Right atrium auricular region (tissue), 2 donors: ENCODE measurements at places on chromosomes 7 and 10.
A peak's percentile ranks its signal among the peaks of the same experiment; 100 is the strongest.

DNA sequence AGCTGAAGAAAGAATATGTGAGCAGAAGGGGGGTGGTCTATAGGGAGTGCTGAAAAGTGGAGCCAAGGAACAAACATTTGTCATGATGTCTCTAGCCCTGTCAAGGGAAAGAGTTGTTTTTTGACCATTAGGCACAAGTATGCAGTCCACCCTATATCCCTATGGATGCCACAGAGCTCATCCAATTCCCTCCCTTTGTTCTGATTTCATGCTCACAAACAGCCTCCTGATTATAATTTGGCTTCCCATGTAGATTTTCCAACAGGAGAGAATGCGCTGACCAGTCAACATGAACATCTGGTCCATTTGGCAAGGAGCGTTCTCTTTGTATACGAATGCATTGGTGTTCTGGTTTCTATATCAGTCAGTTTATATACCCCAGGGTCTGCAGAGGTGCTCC, 12.1 kb upstream of the CEP41 start:
- no peak overlapping the region for H3K27ac ChIP-seq
- H3K36me3 ChIP-seq: no peaks in the 10 kb centered on the region
- no peak for DNase-seq

GRCh38 chr10:119782981-119783664, 57.3 kb downstream of the INPP5F start:
- peaks cover 7% of the 10 kb centered on the region for H3K4me1 ChIP-seq
- no peaks in the 10 kb centered on the region for H3K36me3 ChIP-seq
- DNase-seq: no peak
- H3K4me3 ChIP-seq: no peak overlapping the region
- H3K27ac ChIP-seq: no peak overlapping the region

GRCh38 chr7:29839921-29840320, 33.6 kb downstream of the WIPF3 start:
- H3K4me3 ChIP-seq: no peak overlapping the region
- H3K4me1 ChIP-seq: no peaks in the 10 kb centered on the region
- no peak overlapping the region for H3K27ac ChIP-seq
- H3K27me3 ChIP-seq: no peaks in the 10 kb centered on the region
- DNase-seq: no peak

DNA sequence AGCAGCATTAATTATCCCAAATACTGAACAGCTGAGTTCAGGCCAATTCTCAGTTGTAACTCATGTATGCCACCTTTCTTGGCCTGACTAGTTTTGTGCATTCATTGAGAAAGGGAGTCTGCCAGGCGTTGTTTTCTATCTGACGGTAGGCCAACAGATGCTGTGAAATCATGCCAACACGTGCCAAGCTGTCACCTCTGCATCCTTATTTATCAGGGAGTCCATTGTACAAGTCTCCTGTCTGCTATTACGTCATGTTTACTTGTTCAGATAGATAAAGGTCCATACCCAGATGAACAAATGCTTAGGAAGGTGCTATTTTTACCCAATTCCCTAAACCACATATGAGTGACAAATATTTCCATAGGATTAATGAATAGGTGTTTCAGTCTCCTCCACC, 127.2 kb upstream of the CDK6 start:
- no peak overlapping the region for H3K27ac ChIP-seq
- no peaks in the 10 kb centered on the region for H3K27me3 ChIP-seq
- no peaks in the 10 kb centered on the region for H3K4me1 ChIP-seq
- no peak for DNase-seq

DNA sequence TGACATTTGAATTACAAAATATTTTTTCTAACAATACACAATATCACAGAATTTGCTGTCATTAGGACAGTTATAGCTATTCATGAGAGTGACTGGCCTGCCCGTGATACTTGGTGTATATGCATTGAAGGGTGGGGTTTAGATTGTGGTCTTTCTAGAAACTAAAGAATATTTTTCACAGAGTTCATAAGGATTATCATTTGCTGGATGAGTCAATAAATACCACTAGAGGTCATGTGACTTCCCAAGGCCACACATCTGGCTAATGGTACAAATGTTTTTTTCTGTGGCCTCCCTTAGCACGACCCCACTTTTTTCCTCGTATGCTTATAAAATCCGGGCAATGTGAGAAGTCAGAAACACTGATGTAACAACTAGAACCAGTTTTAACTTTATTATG, 5.2 kb downstream of the OPTN start:
- no peak for DNase-seq
- H3K27me3 ChIP-seq: no peaks in the 10 kb centered on the region
- no peak overlapping the region for H3K27ac ChIP-seq
- H3K4me3 ChIP-seq: no peak overlapping the region
- H3K36me3 ChIP-seq: peaks cover 13% of the 10 kb centered on the region

DNA sequence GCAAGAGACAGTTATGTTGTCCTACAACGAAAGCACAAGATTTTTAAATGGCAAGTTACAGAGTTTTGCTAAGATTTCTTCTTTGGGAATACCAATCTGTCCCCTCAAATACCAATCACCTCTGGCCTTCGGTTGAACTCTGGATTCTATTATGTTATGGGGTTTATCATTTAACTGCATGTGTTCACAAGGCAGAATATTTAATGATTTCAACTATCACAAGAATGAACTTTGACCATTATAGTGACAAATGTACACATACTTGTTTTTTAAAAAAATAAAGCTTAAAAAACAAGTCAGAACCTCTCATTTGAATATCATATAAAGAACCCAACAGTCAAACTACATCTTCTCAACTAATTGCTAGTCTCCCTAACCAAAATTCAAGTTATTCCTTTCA, 11.3 kb downstream of the OAT start:
- peaks cover 59% of the 10 kb centered on the region for H3K36me3 ChIP-seq
- no peak overlapping the region for H3K4me3 ChIP-seq

GRCh38 chr7:13091974-13092707, 404.7 kb downstream of the ARL4A start:
- no peak overlapping the region for H3K27ac ChIP-seq
- no peaks in the 10 kb centered on the region for H3K4me1 ChIP-seq

- H3K36me3 ChIP-seq: no peaks in the 10 kb centered on the region
- no peak overlapping the region for H3K27ac ChIP-seq
Observed at GRCh38 chr10:106508950-106509349, 655.6 kb downstream of the SORCS1 start.

DNA sequence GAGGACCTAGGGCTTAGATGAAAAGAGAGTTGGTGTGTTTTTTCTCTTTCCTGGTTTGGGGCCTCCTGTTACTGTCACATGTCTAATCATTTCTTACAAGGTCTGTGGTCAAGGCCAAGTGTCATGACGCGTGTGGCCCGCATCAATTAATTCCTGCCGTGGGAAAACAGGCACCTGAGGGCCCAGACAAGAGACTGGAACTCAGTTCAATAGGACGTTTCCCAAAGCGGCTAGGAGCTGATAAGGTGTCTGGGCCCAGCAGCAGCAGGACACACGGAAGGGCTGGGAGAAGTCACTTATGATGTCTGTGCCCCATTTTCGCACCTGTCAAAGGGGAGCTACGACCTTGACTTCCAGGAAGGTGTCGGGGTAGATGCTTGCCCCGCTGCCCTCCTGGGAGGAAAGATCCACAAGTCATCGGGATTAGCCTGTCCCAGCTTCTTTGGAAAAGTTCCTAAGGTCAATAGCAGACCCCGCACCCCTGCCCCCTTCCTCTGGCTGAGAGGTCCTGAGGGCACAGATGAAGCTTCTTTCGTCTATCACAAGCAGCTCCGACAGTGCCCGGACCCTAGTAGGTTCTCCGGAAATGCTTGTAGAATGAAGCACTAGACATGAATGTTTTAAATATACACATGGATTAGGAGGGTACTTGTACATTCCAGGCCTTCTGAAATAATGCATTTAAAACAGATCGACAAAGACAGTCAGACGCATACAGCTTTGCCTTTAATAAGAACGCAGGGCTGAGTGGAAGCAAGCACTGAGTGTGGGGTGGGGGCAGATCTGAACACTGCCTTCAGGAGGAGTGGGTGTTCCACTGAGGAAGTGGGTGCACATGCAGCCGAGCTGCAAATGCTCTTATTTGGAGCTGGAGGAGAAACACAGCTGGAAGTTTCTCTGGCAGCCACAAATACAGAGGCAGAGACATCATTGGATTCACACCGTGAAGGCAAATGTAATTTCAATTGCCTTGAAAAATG, 237.5 kb upstream of the GRB10 start:
- no peaks in the 10 kb centered on the region for H3K4me1 ChIP-seq
- H3K27ac ChIP-seq: no peak overlapping the region
- H3K36me3 ChIP-seq: no peaks in the 10 kb centered on the region
- H3K27me3 ChIP-seq: no peaks in the 10 kb centered on the region

DNA sequence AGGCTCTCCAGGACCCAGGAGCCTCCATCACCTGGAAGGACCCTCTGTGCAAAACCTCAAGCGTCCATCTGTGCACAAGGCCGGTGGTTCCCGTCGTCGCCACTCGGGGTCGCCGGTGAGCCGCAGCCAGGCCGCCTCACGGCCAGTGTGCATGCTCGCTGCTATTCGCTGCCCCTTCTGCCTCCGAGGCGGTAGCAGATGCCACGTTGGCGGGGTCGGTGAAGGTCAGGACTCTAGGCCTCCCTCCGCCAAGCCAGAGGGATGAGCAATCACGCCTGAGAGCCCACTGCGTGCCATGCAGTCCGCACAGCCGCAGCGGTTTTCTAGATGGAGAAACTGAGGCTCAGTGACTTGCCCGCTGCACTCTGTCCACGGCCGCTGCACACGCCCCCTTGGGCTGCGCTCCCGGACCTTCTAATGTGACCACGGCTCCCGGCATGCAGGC, 5.7 kb downstream of the UPK3B start:
- H3K27me3 ChIP-seq: no peaks in the 10 kb centered on the region
- H3K27ac ChIP-seq: no peak overlapping the region
- DNase-seq: no peak
- H3K36me3 ChIP-seq: no peaks in the 10 kb centered on the region
- H3K4me3 ChIP-seq: no peak overlapping the region

GRCh38 chr7:600149-601035, 80.7 kb upstream of the PDGFA start:
- H3K27me3 ChIP-seq: no peaks in the 10 kb centered on the region
- no peaks in the 10 kb centered on the region for H3K36me3 ChIP-seq
- no peak overlapping the region for H3K27ac ChIP-seq
- H3K4me1 ChIP-seq: peaks cover 44% of the 10 kb centered on the region
- no peak for DNase-seq
- H3K4me3 ChIP-seq: no peak overlapping the region

GRCh38 chr10:29150010-29150409, 138.9 kb upstream of the LYZL1 start:
- no peak for DNase-seq
- H3K27ac ChIP-seq: peak overlapping the region; percentile 7
- H3K4me1 ChIP-seq: peaks cover 14% of the 10 kb centered on the region
- no peak overlapping the region for H3K4me3 ChIP-seq
- H3K36me3 ChIP-seq: no peaks in the 10 kb centered on the region

DNA sequence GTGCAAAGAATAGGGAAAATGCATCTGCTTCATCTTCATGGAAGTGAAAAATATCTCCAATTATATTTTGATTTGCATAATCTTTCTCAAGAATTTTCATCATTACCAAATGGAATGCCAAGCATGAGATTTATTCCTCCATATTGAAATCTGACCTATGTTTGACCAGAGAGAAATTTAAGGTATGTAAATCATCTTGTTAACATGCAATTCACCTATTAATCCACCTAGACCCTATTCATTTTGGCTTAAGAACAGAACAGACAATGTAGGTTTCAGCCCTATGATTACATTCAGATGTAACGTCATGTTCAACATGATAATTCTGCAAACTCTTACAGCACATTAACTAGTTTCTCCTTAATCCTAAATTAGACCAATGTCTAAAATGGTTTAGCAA, 30.8 kb upstream of the TMEM140 start:
- no peaks in the 10 kb centered on the region for H3K27me3 ChIP-seq
- H3K36me3 ChIP-seq: no peaks in the 10 kb centered on the region
- no peak for DNase-seq
- no peaks in the 10 kb centered on the region for H3K4me1 ChIP-seq
- H3K27ac ChIP-seq: no peak overlapping the region

DNA sequence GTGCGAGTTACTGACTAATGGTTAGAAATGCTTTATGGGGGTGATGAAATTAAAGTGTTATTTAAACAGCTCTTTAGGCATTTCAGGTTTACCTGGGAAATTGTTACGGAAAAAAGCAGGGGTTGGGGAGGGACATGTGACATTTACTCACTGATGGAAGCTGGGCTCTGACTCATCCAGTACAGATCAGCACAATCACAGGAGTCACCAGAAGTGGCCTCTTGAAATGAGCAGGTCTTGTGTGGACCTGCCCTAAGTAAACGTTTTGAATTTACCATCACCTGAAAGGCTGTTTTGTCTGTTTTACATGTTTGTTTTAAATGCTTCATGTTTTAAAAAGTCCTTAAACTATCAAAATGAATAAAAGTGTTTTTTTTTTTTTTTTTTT, 2.3 kb downstream of the GLRX3 start:
- no peaks in the 10 kb centered on the region for H3K36me3 ChIP-seq
- no peak overlapping the region for H3K27ac ChIP-seq
- H3K4me1 ChIP-seq: peaks cover 62% of the 10 kb centered on the region
- no peak for DNase-seq
- H3K27me3 ChIP-seq: no peaks in the 10 kb centered on the region

GRCh38 chr10:88182601-88182930, 319.1 kb downstream of the PTEN start:
- no peak for DNase-seq
- H3K4me1 ChIP-seq: no peaks in the 10 kb centered on the region

GRCh38 chr10:86668297-86669165, at the start of gene LDB3:
TSS of gene LDB3 (plus strand) at chr10:86668511. CDS start at chr10:86668692, 181 bp downstream.
- DNase-seq: peak; percentile 82
- H3K27me3 ChIP-seq: no peaks in the 10 kb centered on the region
- peak within 1 kb of the TSS; percentile 98 for H3K27ac ChIP-seq
- peaks cover 59% of the 10 kb centered on the region for H3K4me1 ChIP-seq
- H3K36me3 ChIP-seq: peaks cover 50% of the 10 kb centered on the region

DNA sequence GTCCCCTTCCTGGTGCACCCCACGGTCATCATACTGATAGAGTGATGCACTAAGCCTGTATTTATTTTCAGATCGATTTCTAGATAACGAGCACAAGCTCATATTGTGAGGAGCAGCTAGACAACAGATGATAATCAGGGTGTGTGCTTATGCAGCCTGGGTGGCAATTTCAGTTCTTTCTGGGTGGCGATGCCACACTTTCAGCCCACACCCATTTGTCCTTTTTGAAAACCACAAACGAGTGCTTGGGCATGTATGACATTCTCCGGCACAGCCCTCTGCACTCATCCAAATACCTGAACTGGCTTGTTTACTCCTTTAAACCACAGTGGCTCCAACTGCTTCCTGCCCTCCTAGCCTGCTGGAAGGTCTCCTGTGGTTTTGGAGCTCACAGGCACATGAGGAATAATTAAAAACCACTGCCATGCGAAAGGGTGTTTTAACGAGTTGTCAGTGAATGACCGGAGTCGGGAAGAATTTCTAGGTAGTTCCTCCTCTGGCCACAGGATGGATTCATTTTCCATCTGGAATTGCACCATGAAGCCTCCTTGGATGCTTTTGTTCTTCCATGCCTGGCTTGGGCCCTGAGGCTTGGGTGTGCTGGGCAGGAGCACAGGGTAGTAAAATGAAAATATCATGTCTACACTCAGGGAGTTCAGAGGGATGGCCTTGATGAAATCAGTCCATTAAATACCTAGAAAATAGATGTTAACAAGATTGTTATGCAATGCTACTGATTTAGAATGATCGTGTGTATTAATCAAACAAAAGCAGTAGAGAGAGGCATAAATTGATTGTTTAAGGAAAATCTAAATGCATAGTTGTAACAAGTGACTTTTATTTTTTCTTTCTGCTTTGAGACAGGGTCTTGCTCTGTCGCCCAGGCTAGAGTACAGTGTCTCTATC, 52.4 kb upstream of the ITGB1 start:
- DNase-seq: no peak
- H3K4me3 ChIP-seq: no peak overlapping the region
- H3K27ac ChIP-seq: no peak overlapping the region
- H3K36me3 ChIP-seq: no peaks in the 10 kb centered on the region

GRCh38 chr7:69276011-69276729, 322.1 kb upstream of the AUTS2 start:
- no peaks in the 10 kb centered on the region for H3K4me1 ChIP-seq
- no peak overlapping the region for H3K4me3 ChIP-seq
- H3K36me3 ChIP-seq: no peaks in the 10 kb centered on the region
- no peak for DNase-seq
- no peaks in the 10 kb centered on the region for H3K27me3 ChIP-seq
